ENCODE measurements at places on chromosomes 16 and 17.
A peak's percentile ranks its signal among the peaks of the same experiment; 100 is the strongest.

GRCh38 chr17:56098746-56099145 lies 54.5 kb upstream of the ANKFN1 start:
- no peak for DNase-seq

- DNase-seq, result no peak
Measured at GRCh38 chr16:50635505-50636392, 45.4 kb downstream of the SNX20 start.

GRCh38 chr16:28982949-28983348 lies 1.9 kb upstream of the LAT start:
- DNase-seq, result no peak

DNA sequence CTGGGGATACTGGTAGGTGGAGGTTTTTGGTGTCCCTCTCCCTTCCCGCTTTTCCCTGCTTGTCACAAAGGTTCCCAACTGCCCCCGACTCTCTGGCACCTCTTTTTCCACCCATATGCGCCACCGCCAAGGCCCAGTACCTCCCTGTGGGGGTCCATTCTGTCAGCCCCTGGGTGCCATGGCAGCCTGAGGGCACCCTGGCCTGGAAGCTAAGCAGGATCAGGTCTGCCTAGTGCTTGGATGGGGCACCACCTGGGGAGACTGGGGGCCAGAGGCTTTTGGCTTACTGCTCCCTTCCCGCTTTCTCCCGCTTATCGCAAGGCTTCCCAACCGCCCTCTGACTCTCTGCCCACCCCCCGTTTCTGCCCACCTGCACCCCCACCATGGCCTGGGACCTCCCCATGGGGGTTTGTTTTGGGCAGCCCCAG lies 2286.4 kb downstream of the TP53TG3F start:
- DNase-seq, result no peak

GRCh38 chr17:19725486-19725885 lies 9.1 kb upstream of the SLC47A2 start:
- no peak for DNase-seq

DNA sequence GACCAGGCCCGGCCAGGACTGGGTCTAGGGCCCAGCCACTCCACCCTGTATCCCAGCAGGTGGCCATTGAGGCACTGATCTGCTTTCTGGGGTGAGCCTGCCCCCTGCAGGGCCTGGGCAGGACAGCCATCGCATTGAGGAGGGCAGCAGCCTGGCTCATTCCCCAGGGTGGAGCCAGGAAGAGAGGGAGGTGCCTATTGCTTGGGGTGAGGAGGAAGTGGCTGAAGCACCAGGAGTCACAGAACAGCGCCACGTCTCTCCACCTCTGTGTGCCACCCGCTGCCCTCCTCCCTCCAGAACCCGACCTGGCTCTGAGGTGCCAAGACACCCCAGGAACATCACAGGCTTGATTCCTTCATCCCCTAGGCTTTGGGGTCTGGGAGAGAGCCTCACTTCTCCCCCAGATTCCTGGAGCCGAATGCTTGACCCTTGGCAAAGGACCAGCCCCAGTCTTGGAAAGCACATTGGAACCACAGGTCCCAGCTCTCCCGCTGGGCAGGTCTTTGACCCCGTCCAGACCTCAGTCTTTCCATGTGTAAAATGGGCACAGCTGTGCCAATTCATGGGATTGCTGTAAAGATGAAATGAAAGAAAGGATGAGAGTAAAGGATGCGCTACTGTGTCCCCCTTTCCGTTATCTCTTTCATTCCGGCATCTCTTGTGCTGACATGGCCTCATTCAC lies 7.2 kb upstream of the KRT36 start:
- peak; percentile 88 for DNase-seq

- DNase-seq, result no peak
Measured at GRCh38 chr17:77373299-77374169, 232.8 kb downstream of the SEC14L1 start.

GRCh38 chr16:28025631-28026030 lies 37.9 kb downstream of the GSG1L start:
- no peak for DNase-seq

- no peak for DNase-seq
Measured at GRCh38 chr16:73753931-73754330, 542.7 kb upstream of the PSMD7 start.

DNA sequence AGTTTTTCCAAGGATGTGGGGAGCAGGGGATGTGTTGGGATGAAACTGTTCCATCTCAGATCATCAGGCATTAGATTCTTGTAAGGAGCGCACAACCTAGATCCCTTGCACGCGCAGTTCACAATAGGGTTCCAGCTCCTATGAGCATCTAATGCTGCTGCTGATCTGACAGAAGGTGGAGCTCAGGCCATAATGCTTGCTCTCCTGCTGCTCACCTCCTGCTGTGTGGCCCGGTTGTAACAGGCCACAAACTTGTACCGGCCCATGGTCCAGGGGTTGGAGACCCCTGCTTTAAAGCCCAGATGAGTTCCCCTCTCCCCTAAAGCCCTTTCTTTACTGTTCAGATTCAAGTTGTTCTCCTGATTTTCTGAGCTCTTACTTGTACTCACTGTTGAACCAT lies 44.8 kb downstream of the RNF135 start:
- DNase-seq, result no peak

DNA sequence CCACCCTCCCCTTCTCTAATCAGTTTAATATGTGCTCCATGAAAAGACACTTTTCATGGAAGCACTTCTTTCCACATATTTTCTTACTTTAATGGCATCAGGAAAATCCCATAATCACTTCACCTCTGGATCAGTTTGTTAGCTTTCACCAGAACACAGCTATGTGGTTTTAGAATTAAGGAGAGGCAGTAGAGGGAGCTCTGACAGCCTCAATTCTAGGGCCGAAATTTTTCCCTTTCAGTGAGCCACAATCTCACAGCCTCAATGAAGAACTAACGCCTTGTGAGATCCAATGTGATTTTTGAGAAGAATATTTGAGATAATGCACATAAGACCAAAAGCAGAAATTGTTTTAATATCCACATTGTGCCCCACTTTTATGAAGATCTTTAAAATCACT lies 1494.0 kb upstream of the CDH8 start:
- DNase-seq, result no peak

GRCh38 chr16:79172976-79173500 lies 427.5 kb downstream of the MAF start:
- no peak for DNase-seq

- no peak for DNase-seq
Measured at GRCh38 chr16:16093628-16094332, 129.5 kb downstream of the ABCC6 start.

- no peak for DNase-seq
Measured at GRCh38 chr16:76035689-76036088, 241.5 kb upstream of the CNTNAP4 start.

- DNase-seq, result no peak
Measured at GRCh38 chr16:49369651-49370611, 3.7 kb upstream of the C16orf78 start.

DNA sequence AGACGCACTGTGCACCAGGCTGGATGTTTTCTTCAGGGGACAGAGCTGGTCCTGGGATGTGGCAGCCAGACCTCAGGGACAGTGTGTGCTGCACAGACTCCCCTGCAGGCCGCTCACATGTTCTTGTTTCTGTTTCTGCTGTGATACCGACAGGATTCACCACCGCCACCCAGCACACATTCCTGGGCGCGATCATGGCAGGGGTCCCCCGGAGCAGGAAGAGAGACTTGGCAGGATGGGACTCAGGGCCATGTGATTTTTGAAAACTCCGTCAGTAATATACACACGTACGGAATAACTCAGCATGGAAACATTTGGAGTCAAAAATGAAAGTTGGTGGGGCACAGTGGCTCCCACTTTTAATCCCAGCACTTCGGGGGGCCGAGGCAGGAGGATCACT lies 79.0 kb downstream of the HAPSTR1 start:
- no peak for DNase-seq

- peak; percentile 75 for DNase-seq
Measured at GRCh38 chr17:15260376-15261257, 4.5 kb downstream of the PMP22 start.

GRCh38 chr16:3957344-3957980 lies 76.9 kb upstream of the CREBBP start:
- no peak for DNase-seq

- DNase-seq, result no peak
Measured at GRCh38 chr16:16828913-16829398, 450.0 kb downstream of the NPIPA7 start.

DNA sequence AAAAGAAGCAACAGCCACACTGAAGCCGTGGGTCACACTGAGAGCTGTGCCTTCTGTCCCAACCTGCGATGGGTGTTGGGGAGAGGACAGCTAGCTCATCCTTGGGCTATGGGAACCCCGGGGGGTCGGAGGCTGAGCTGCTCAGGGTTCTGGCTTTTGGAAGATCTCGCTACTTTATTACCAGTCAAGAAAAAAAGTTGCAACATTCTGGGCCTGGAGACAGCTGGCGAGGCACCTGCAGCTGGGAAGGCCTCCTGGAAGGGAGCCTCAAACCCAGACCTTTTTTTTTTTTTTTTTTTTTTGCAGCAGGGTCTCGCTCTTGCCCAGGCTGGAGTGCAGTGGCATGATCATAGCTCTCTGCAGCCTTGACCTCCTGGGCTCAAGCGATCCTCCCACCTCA lies 24.9 kb downstream of the TPSD1 start:
- no peak for DNase-seq

DNA sequence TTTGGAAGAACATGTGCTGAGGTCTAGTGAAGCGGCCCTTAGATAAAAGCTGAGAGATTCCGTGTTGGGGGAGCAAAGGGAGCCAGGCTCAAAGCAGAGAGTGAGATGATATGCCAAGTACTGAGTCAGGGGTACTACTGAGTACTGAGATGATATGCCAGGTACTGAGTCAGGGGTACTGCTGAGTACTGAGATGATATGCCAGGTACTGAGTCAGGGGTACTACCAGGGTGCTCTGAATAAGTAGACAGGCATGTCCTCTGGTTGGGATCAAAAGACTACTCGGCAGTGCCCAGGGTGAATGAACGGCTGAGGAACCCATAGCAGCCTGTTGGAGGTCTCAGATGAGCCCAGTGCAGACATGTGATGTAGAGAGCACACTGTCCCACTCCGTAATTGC lies 239.0 kb downstream of the SOX9 start:
- no peak for DNase-seq

- no peak for DNase-seq
Measured at GRCh38 chr17:2101448-2102257, 46.8 kb downstream of the HIC1 start.

GRCh38 chr17:36932694-36933511 lies 4.4 kb upstream of the LHX1 start:
- no peak for DNase-seq

- DNase-seq, result no peak
Measured at GRCh38 chr17:79695797-79696609, 34.7 kb upstream of the ENPP7 start.

- no peak for DNase-seq
Measured at GRCh38 chr16:15507959-15508627, 73.7 kb downstream of the BMERB1 start.

DNA sequence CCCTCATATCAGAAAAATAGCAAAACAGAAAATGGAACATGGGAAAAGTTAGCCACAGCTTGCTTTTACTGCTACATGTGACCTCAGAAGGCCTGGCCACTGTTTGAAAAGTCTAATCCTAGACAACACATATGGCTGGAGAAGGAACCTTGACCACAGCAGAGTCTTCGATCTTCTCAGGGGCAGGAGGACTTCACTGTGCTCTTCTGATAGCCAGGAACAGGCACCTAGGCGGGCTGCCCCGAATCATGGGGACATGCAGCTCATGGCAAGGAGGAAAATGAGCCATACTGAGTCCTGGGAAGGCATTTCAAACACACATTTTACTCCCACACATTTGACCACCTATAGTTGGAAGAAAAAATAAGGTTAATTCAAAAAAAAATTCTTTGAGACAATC lies 31.1 kb upstream of the ADORA2B start:
- no peak for DNase-seq

GRCh38 chr17:61232871-61233270 lies 166.8 kb upstream of the TBX2 start:
- no peak for DNase-seq

GRCh38 chr16:67563708-67564468 lies 1.6 kb downstream of the CTCF start:
- no peak for DNase-seq

DNA sequence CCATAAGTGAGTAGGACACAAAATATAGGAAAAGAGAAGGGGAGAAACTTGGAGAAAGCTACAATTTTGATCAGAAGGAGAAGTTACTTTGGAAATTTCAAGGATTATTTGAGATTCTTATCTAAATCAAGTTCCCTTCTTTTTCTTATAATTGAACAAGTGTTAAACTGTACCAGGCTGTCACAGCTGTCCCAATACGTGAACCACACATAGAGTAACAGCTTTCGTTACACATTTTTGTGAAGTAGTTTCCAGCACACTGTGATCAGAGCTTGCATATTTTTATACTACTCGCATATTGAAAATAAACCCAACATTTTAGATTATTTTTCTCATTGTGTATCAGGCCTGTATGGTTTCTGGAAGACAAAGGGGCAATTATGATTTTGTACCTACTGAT lies 412.8 kb upstream of the PSMD7 start:
- no peak for DNase-seq

- no peak for DNase-seq
Measured at GRCh38 chr16:84497418-84498222, 6.8 kb downstream of the MEAK7 start.

- DNase-seq, result no peak
Measured at GRCh38 chr17:1045456-1045855, 48.5 kb downstream of the TIMM22 start.

GRCh38 chr16:57690782-57691471 lies 3.7 kb upstream of the DRC7 start:
- no peak for DNase-seq

DNA sequence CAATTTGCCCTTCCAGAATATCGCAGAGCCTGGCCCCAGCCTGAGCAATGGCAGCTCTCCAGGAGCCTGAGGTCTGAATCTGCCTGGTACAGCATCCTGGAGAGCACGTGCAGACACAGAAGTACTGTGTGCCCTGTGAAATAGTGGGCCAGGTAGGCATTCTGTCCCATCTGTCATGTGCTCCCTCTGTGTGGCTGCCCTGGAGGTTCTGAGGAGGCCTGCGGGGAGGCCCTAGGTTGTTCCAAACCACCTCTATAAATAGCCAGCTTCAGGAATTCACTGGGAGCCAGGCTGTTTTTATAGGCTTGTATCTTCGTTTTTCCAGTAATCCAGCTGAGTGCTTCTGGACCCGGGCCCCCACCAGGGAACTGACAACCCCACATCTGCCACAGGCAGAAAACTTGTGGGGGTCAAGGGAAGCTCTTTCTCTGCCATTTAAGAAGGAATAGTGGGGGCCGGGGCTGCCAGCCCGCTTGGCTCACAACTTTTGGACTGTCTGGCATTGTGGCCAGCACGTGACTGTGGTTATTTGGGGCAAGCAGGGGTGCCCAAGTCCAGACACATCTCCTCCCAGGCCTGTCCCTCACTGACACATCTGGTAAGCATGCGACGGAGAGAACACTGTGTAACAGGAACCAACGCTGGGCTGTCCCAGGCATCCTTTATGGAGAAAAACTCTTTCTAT lies 356.3 kb upstream of the TNRC6C start:
- DNase-seq, result no peak

- no peak for DNase-seq
Measured at GRCh38 chr16:71536752-71537499, 10.7 kb downstream of the CHST4 start.

- no peak for DNase-seq
Measured at GRCh38 chr17:59362811-59363205, 31.4 kb downstream of the YPEL2 start.
